ENCODE measurements at places on chromosomes 2 and 18.

DNA sequence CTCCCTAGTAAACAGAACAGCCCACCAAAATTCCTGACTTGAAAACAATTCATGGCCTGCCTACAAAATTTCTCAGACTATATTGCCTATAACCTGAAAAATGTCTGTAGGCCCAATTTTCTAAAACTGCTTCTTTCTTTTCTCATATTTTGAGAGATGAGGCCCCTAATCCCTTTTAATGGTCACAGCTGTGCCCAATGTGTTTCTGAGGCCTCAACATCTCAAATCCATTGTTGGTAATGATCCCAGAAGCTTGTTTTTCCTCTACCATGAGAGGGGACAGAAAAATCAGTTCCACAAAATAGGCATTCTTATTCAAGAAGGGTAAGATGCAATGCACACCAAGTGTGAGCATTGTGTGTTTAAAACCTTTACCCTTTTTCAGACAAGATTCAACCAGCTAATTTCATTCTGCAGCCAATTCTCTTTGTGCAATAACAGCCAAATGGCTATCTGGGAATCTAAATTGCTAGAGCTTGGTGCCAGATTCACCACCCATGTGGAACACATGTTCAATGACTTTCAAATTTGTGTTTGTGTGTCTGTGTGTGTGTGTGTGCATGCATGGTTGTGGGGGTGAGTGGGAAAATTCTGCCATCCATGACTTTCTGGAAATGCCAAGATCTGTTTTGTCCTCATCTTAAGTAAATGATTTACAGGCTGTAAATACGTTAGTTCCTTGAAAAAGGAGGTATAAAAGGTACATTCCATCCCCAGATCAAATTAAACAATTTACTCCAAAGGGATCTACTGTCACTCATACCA, 319.5 kb downstream of the TNS1 start:
- no peak for DNase-seq

DNA sequence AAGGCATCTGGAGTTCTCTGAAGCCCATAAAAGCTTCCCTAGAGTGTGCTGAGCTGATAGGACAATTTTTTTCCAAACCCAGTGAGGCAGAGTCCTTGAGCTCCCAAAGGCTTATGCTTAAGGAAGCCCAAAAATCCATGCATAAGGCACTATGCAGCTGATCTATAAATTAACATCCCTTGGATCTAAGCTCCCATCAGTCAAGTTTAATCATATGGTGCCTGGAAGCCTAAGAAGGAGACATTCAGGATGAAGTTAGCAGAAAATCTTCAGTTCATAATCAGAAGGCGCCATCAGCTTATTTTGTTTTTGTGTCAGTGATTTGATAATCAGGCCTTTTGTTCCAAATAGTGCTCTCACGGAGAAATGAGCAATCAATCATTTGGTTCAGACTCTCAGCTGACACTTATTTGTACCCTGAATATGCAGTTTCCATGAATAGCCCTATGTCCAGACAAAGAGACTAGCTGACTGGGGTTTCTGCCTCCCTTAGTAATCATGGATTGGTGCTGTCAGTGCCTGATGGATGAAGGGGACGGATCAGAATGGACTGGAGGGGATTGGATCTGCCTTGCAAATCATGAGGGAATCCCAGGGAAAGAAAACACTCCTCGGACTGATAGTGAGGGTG, 464.8 kb upstream of the RGPD4 start:
- DNase-seq, result no peak

DNA sequence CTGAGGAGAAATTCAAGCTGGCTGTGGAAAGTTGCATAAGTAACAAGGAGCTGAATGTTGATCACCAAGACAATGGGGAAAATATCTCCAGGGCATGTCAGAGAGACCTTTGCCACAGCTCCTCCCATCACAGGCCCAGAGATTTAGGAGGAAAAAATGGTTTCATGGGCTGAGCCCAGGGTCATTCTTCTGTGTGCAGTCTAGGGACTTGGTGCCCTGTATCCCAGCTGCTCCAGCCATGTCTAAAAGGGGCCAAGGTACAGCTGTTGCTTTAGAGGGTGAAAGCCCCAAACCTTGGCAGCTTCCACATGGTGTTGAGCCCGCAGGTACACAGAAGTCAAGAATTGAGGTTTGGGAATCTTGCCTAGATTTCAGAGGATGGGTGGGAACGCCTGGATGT, 439.8 kb upstream of the HNRNPA3 start:
- DNase-seq, result no peak

DNA sequence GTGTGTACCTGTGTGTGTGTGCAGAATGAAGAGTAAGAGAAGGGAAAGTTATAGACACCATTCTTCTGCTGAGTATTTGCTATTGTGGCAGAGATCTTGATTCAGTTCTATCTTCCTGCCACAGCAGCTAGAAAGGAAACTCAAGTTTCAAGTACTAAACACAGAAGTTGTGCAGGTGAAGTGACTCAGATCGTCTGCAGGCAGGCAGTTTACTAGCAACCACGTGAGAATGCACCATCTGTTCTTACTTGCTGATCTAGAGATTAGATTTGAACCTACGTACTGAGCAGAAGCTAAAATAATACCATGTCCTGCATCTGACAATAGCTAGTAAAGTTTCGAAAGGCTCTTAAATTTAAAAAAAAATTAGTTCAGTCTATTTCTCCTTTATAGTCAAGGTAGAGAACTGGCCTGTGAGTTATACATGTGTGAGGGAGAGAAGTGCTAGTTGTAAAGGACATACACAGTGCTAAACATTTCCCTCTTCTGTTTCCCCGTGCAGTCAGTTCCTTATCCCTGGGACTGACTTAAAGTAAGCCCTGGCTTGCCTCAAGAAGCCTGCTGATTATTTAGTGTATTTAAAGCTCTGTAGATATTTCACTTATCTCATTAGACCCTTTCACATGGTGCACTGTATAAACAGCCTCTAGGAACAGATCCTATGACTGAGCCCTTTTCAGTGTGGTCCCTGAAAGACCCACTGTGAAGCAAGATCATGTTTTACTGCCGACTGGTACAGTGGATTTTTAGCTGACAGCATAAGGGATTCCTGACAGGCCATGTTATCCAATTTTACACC, 45.0 kb downstream of the SLC38A11 start:
- DNase-seq, result no peak

- no peak for DNase-seq
These were observed 81.2 kb downstream of the GPD2 start for GRCh38 chr2:156517419-156517818.

DNA sequence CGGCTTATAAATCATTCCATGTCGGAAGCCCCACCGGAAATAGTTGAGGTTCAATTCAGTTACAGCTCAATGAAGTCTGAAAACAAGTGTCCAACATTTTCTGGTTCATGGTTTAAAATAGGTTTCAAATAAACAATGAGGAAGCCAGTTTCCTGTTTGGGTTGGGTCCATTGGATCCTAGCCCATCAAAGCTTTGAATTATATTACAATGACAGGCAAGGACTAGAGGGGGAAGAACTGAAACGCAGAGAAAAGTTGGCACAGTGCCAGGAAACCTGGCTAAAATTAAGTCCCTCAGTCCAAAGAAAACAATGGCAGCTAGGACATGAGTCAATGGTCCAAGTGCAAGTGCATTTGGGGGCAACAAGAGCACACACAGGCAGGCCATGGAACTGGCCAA, 32.0 kb downstream of the SLC14A1 start:
- DNase-seq, result no peak

Data from stimulated activated CD8-positive, alpha-beta memory T cell treated with anti-CD3 and anti-CD28 coated beads, Interleukin-15, amount 100 ng/mL, for 24 hours (primary cell).